Muscle of arm (tissue), 14 donors: ENCODE measurements at places on chromosomes 5 and 9.

- DNase-seq: no peak
These were observed 217.7 kb upstream of the TBCA start for GRCh38 chr5:77993855-77994318.

- DNase-seq: no peak
These were observed 28.8 kb downstream of the LPCAT1 start for GRCh38 chr5:1494780-1495524.

GRCh38 chr5:34618371-34619065 lies 37.6 kb upstream of the RAI14 start:
- no peak for DNase-seq

DNA sequence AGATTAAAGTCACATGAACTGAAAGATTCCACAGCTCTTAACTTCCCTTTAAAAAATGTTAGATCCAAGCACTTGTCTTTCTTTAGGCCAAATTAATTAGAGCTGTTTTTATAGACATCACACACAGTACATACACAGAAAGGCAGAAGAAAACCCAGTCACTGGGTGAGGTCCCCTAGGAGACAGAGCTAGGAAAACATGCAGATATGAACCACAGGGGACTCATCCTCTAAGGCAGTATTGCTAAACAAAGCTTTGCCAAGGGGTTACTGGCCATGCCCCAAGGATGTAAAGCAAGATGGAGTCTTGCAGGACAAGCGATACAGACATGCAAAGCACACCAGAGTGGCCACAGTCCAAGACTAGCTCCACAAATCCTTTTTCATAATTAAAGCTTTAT lies 227.0 kb downstream of the SEMA6A start:
- DNase-seq: no peak

- peak; percentile 93 for DNase-seq
These were observed at the start of gene ISCA1 for GRCh38 chr9:86282077-86282978. TSS of gene ISCA1 (minus strand) at chr9:86282538. CDS start at chr9:86282458, 80 bp downstream.

GRCh38 chr9:93953496-93954433 lies 1.4 kb downstream of the BARX1 start:
- no peak for DNase-seq

- no peak for DNase-seq
These were observed 2002.2 kb upstream of the ACO1 start for GRCh38 chr9:30382271-30382670.

DNA sequence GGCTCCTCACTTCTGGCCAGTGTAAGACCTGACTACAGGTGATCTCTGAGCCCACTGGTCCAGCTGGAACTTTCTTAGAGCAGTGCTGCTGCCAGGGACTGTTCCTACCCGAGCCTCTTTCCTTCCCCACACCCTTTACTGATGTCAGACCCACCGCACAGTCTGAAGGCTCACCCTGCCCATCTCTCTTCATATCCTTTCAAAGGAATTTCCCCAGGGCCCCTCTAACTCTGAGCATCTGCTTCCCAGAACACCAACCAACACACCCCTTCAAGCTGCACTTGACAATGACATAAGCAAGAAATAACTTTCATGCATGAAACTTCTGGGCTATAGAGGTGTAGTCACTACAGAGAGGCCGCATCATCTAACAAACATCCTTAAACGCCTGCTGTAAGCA lies 119.6 kb downstream of the GABBR2 start:
- no peak for DNase-seq

GRCh38 chr9:124306098-124306735 lies 48.5 kb downstream of the NEK6 start:
- DNase-seq: no peak

- no peak for DNase-seq
These were observed 37.4 kb downstream of the MEGF9 start for GRCh38 chr9:120676767-120677402.

GRCh38 chr9:70398145-70398556 lies 16.3 kb downstream of the KLF9 start:
- no peak for DNase-seq

GRCh38 chr5:37435261-37435660 lies 56.1 kb downstream of the WDR70 start:
- DNase-seq: no peak

DNA sequence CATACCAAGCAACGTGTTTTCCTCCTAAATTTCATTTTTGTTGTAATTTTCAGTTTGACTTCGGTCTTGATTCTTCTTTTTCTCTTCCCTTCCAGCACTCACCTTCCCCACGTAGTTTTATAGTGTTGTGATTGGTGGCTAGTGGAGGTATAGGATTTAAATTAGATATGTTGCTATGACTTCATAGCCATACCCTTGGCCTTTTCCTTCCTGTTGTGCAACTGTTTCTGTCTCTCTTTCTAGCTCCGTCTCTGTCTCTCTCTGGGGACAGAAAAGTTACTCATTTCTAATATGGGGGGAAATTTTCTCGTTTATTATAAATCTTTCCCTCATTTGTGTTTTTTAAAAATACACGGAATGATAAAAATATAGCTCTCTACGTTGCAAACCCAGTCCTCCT lies 20.6 kb upstream of the C5orf24 start:
- no peak for DNase-seq

DNA sequence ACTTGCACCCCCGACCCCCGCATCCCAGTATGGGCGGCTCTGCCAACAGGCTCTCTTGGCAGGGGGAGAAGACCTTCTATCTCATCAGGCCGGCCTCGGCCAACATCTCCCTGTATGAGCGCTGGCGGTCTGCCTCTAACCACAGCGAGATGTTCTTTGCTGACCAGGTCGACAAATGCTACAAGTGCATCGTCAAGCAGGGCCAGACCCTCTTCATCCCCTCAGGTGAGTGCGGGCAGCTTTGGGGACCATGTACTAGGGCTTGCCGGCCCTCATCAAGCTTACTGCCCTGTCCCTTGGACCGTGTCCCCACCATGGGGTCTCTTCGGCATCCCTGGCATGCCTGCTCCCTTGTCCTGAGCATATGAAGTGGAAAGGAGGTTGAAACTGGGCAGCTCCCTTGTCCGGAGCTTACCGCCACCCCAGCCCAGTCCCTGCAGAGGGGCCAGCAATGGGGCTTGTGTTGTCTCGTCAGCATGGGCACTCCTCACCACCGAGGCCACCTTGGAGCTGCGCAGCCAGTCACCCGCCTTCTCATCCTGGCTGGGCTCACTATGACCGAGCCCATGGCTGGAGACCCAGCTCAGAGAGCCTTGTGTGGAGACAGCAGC lies 78.1 kb downstream of the PHF2 start:
- DNase-seq: no peak

- DNase-seq: peak; percentile 52
These were observed 104.1 kb downstream of the TSSK1B start for GRCh38 chr5:113330533-113331208.

DNA sequence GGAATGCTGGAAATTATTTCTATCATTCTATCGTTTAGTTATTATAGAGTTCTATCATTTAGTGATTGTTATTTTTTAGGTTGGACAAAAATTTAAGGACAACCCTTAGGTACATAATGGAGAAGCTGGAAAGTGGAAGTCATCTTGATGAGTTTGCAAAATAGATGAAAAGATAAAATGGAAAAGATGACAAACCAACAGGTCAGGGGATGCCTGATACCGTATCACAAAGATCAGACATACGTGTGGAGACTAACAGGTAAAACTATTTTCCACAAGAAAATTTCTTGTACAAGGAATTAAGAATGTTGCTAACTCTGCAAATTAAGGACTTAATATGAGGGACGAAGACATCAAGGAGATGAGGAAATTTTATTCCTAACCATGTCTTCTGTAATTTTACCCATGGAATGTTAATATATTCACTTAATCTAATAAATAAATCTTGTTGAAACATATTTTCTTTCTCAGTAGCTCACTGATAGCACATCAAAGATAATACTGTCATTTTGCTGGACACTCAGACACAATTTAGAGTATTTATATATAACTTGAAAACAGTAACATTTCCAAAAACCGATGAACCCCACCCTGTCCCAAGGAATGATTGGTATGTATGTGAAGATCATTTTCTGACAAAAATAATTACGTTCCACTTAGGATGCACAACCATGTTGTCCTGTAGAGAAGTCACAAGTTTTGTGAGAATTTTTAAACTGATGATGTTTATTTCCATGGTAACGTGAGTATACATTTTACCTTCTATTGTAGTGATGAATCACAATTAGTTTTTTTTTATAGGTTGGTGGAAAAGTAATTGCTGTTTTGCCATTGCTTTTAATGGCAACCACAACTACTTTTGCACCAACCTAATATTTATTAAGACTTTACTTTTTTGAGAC lies 2.6 kb downstream of the LURAP1L start:
- no peak for DNase-seq

DNA sequence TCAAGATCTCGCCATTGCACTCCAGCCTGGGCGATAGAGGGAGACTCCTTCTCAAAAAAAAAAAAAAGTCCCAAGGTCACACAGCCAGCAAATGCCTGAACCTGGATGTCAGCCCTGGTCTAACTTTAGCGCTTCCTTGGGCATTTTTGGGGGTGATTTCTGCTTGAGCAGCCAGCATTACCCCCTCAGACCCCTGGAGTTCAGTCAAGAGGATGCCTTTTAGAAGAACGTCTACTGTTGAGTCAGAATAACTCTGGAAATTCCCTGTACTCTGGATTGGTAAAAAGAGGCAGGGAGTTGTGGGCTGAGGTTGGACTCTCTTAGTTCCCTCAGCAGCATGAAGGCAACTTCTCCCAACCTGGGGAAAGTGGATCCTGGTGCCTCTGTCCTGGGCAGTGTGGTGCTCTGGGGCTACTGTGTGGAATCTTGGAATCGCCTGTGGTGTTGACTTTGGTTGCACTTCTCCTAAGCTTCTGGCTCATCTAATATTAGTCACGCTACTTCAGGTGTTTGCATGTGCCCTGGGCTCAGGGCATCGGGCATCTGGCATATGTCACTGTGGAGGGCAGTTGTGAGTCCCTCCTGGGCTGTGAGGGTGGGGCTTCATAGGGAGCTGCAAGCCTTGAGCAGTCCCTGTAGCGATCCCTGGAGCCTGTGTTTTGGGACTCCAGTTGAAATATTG lies 32.2 kb downstream of the STXBP1 start:
- no peak for DNase-seq

GRCh38 chr5:132865668-132866341 lies 464 bp downstream of the GDF9 start:
- no peak for DNase-seq

DNA sequence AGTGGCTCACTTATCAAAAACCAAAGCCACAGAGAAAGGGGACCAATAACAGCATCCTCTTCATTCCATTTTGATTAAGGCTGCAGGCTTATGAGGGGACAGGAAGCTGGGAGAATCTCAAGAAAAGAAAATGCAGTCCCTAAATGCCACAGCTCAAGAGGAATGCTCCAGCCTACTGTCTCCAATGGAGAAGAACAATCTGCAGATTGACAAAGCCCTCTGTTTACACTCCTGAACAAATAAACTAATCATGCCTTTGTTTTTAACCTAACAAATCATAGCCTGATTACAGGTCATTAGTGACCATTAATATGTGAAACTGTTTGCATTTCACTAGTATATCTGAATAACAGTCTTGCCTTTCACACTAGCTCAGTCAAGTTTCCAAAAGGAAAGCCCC lies 26.5 kb downstream of the PPP2R2B start:
- no peak for DNase-seq

DNA sequence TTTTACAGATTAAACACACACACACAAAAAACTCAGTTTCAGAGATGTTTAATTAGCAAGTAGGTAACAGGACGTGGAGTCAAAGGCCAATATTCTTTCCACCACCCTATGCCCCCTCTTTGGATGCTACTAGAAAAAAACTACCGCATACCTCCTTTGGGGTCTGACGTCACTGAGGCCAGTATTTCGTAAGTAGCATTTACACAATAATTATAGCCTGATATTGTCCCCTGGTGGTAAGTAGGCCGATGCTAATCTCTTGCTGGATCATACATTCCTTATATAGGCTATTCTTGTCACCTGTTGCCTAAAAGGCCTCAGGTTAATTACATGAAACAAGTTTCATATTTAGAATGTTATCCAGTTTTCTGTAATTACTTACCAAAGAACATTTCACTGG lies 21.0 kb upstream of the SMARCA2 start:
- DNase-seq: no peak

GRCh38 chr9:20783057-20784038 lies 99.3 kb downstream of the FOCAD start:
- DNase-seq: no peak

DNA sequence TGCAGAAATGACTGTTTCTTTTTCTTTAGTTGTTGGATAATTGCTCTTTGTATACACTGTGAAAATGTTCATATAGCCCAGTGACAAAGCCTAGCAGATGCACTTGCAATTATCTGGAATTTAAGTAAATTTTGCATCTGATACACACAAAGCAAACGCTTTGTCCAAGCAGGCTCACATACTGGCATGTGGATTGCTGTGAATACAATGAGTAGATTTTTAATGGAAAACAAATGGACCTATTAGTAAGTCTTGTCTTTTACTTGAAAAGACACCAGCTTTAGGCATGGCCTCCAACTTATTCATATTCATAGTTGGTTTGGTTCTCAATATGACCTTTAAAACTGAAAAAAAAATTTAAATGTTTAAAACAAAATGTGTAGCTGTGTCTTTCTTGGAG lies 1299.8 kb upstream of the WWC1 start:
- no peak for DNase-seq

DNA sequence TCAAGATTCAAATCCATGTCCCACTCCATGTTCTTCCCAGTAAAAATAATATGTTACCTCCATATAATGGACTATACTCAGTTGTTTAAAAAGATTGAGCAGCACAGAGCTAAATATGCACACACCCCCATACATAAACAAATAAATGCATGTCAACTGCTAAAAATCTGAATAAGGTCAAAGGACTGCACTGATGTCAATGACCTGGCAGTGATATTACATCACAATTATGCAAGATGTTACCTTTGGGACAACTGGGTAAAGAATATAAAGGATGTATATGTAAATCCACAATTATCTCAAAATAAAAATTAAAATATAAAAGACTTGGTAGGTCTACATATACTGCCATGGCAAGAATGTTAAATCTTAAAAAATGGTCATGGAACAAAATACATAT lies 57.9 kb downstream of the CDK5RAP2 start:
- no peak for DNase-seq

GRCh38 chr9:96139592-96140295 lies 162.2 kb downstream of the HSD17B3 start:
- peak; percentile 35 for DNase-seq

DNA sequence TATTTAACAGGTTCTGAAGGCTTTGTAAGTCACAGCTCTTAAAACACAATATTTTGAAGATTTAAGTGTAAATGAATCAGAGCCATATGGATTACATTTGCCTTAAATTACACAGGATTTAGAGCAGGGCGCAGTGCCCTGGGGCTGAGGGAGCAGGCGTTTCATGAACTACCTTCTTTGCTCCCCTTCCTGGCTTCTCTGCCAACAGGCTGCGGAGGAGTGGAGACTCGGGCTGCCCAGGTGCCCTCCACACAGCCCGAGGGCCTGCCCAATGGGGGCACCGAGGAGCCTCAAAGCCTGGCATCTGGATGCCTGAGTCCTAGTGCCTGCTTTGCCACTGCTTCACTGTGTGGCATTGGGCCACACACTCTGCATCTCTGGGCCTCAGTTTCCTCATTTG lies 90.6 kb upstream of the HAND1 start:
- no peak for DNase-seq
